ENCODE measurements at places on chromosomes 6 and 20.

DNA sequence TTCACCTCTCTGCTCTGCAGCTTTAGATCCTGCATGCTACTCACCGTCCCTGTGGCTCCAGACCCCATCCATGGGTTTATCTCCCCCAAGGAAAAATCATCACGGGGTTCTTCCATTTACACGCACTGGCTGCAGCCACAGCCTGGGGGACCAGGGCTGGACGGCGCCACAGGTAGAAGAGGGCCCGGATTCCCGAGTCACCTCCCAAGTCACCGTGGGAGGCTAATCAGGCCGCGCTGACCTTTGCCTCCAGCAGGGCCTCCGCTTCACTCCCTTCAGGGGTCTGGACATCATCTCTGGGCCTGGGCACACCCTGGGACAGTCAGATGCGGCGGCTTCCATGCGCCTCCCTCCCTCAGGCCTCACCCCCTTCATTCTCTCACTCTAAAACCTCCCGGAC is 47.8 kb upstream of the ENTPD6 start:
- DNase-seq, result no peak

DNA sequence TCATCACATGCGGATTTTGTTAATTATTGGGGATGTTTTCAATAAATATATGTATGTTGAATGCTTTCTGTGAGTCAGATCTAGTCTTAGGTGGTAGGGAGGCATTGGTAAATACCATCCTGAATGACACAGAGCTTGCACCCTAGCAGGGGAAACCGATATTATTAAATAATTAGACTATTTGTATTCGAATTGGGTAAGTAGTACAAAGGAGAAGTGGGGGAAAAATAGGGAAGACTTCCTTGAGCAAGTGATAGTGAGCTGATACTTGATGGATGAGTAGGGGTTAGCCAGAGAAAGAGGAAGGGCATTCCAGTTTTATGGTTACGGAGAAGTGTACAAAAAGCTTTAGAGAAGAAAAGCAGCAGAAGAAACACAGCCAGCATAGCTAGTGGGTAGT is 1.5 kb downstream of the RIOK1 start:
- DNase-seq, result no peak

- no peak for DNase-seq
Measured at GRCh38 chr6:93319304-93319703, 100.1 kb downstream of the EPHA7 start.

GRCh38 chr20:47724396-47724795 is 60.9 kb downstream of the SULF2 start:
- DNase-seq, result no peak

DNA sequence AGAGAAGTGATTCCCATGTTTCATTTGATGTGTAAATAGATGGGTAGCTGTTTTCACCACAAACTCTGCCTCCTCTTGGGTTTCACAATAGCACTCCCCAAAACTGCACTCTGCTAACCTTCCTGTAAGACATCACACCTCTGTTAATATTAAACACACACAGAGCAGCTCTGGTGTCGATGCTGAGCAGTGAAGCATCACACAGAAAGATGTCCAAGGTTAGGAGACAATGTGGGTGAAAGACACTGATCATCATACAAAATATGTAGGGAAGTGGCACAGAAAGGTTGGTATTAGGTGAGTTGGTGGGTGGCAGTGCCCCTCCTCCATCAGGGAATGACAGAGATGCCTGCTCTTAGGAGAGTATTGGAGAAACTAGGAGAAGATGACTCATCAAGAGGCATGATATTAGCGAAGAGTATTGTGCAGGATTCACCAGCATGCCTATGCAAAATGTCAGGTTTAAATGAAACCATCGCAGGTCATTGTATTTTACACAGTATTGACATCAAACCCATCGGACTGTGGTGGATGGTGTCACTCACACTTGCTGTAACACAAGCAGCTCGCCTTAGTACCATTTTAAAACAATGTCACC is 199.7 kb downstream of the TBXT start:
- no peak for DNase-seq

GRCh38 chr20:58472273-58473018 is 42.8 kb downstream of the APCDD1L start:
- no peak for DNase-seq

- no peak for DNase-seq
Measured at GRCh38 chr6:87333591-87334181, 4.6 kb upstream of the GJB7 start.

DNA sequence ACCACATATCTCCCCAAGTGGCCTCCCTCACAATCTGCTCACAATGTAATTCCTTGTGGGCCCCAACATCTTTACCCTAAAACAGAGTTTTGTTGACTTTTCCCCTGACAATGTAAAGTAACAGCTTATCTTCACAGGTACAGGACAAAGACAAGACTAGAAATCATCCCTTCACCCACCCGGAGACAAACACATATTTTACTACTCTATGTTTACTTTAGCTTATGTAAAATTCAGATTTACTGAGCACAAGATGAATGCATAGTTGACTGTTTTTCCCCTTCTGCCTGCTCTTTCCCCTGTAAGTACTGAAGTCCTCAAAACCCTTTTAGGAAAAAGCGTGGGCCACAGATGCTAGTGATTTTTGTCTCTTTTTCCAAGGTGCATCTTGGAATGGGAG is 61.0 kb downstream of the RPP21 start:
- DNase-seq, result no peak

DNA sequence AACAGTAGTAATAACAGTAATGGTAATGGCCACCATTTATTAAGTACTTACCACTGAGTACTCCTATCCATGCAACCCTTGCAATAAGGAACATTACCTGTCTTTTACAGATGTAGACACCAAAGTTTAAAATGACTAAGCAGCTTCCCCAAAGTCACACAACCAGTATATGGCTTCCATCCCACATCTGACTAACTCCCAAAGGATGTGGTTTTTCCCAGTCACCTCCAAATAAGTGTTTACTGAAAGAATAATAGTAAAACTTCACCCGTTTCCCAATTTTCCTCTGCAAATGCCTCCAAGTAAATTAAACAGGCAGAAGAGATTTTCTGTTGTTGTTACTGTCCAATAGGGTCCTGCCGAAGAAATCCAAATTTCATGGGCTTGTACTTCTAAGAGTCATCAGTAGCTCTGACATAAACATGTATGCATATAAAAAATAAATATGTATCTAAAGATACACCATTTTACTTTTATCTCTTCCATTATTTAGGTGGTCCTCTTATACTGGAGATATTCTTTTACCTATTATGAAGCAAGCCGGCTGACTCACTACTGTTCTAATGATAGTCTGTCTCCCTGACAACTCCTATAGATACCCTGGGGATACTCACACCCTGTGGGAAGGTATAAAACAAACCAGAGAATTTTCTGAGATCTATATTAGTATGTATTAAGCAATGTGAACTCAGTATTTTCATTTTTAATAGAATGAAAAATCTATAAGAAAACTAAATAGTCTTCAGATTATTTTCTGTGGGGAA is 77.9 kb upstream of the ID4 start:
- no peak for DNase-seq

GRCh38 chr6:170188571-170189001 is 102.3 kb downstream of the DLL1 start:
- no peak for DNase-seq

DNA sequence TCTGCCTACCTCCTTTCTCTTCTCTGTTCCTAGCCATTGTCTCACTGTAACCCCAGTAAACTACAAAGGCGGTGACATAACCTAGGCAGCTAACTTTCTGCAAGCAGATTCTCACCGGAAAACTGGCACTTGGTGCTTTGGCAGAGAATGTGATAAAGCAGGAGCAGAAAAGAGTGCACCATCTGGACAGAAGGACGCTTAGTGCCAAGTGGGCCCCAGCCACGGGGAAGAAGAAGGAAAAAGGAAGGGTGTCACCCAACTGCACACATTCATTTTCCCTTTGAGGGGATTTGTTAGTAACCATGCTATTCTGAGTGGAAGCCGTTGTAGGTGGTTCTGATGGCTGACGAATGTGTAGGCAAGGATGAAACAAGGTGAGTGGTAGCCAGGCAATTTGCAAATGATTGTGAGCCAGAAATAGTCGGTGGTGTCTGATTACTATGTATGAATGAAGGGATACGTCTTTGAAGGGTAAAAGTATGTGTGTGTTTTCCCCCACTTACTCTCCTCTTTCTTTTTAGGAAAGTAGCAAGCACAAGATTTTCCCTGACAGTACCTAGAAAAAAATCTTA is 148.3 kb upstream of the STXBP5 start:
- DNase-seq, result no peak

GRCh38 chr20:52484438-52484837 is 292.9 kb upstream of the ZFP64 start:
- DNase-seq, result no peak

GRCh38 chr20:41304424-41305079 is 13.0 kb downstream of the ZHX3 start:
- no peak for DNase-seq

- DNase-seq, result peak; percentile 90
Measured at GRCh38 chr6:24721461-24722215, 2.7 kb upstream of the C6orf62 start.

DNA sequence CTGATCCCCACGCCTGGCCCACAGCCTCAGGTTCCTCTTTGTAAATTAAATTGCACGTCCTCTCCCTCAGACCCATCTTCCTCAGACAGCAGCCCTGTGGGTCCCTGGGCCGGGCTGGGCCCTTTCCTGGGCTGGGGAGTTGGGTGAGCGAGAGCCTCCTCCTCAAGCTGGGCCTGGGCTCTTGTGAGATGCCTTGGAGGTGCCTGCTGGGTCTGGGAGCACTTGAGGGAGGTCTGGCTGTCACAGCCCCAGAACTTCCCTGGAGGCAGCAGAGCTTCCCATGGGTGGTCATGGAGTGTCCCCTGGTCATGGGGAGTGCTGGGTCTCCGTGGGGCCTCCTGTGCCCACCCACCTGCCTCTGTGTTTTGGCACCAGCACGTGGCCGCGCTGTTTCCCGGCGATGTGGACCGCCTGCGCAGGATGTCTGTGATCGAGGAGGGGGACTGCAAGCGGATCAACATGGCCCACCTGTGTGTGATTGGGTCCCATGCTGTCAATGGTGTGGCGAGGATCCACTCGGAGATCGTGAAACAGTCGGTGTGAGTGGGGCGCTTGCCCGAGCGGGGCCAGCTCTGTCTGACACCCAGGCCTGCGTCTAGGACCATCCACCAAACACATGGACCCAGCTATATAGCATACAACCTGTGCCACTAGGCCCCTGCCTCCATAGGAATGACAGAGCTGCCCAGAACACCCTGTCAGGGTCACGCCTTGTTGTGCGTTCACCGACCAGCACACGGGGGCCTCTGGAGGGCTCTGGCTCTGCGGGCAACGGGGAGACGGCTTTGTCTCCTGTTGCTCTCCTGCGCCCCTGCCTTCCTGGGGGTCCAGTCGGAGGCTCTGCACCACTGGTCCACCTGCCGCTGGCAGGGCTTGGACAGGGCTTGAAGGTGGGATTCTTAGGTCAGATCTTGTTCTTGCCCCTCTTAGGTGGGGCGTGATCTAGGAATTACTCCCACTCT is 33.0 kb downstream of the PYGB start:
- DNase-seq, result peak; percentile 3

DNA sequence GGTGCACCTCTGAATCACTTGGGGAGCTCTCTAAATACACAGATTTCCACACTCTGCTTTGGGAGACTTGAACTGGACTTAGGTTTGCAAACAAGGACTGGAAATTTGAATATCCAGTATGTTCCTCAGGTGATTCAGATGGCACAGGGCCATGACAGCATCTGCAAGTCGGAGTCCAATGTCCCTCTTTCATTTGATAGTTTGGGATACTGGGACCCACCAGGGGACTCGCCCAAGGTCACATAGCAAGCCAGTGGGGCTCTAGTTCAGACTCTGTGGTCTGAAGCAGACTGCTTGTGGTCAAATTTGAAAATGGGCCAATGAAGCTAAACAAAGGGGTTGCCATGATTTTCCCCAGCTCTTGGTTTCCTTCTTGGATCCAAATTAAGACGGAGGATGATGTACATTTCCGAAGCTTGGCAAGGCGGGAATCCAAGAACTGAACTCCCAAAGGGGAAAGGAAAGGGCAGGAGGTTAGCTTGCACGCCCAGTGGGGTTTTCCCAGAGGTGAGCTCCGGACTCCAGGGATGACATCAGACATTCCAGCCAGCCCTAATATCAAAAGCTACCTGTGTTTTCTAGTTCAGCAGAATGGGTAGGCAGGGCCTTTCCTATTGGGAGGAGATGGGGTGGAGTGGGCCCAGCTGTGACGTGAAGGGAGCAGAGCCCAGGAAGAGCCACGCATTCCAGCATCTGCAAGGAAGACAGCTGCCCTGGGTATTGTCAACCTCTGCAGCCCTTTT is 3.4 kb upstream of the SYS1 start:
- DNase-seq, result no peak

Measured in left colon (tissue), 2 donors.